ENCODE measurements at places on chromosomes 7 and 10.

DNA sequence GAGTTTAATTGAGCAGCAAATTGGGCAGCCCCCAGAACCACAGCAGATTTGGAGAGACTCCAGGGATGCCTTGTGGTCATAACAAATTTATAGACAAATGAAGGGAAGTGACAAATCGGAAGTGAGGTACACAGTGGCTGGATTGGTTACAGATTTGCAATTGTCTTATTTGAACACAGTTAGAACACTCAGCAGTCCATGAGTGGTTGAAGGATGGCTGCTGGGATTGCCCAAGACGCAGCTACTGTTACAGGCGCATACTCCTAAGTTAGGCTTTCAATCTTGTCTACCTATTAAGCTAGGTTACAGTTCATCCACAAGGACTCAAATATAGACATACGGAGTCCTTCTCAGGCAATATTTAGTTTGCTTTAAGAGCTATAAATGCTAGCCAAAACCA lies 7.4 kb downstream of the ACADSB start:
- DNase-seq = no peak

- no peak for DNase-seq
Observed at GRCh38 chr7:156465186-156465585, 175.4 kb upstream of the RNF32 start.

DNA sequence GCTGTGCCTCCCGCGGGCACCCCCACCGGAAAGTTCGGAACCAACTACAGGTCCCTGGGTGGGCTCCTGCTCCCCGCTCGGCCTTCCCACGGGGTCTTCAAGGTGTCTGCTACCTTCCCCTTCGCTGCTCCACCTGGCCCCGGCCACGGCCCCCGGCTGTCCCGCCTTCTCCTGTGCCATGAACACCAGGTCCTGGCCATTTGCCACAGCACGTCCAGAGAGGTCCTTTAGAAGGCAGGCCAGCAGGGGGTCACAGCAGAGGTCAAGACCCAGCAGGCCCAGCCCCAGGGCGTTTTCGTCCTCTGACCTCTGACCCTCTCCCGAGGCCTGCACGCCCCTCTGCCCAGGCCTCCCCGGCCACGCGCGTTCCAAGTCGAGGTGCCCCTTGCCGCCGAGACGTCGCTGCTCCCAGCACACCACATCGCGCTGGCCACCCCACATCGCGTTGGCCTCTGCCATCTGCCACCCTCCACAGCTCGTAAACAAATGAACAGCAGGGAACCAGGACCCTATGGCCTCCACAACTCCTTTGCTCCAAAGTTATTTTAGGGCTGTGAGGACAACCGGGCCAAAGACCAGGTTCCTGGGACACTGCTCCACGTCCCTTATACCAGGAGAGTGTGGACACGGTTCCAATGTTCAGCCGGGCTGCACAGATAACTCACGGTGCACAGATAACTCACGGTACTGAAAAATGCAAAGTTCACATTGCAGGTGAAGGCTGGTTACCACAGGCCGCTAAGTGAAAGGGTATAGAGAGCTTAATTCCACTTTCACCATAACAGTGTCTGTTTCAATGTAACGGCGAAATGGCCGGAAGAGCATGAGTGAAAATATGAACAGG lies 74.3 kb downstream of the CFAP46 start:
- DNase-seq = peak; percentile 60

DNA sequence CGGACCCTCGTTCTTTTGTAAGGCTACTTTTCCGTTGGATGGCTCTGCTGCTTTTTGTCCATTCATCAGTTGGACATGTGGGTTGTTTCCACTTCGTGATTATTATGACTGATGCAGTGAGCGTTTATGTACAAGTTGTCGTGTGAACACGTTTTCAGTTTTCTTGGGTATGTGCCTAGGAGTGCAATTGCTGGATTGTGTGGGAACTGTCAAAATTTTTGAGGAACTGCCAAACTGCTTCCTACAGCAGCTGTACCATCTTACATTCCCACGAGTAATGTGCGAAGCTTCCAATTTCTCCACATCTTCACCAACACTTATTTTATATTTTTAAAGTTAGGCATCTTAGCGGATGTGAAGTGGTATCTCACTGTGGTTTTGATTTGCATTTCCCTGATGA lies 10.4 kb downstream of the FKBP6 start:
- DNase-seq = no peak

GRCh38 chr10:131868436-131868835 lies 32.4 kb upstream of the PPP2R2D start:
- no peak for DNase-seq

GRCh38 chr7:51000956-51001355 lies 218.3 kb upstream of the GRB10 start:
- DNase-seq = no peak

- no peak for DNase-seq
Observed at GRCh38 chr7:47301657-47302295, 280.1 kb downstream of the TNS3 start.

DNA sequence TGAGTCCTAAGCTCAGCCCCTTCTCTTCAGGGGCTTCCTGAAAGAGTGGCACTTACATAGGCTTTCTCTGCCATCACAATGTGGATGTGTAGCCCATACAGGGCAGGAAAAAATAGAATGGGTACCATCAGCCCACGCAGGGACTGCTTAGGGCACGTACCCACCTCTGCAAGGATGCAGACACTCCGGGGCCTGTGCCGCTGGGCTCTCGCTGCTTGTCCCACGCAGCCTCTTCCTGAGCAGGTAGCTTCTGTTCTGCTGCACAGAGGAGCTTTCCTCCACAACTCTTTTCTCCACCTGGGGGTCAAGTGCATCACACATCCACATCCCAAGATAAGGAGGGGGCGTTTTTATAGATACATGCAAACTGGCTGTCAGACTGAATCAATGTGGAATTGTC lies 34.3 kb downstream of the FRMPD2 start:
- no peak for DNase-seq

- DNase-seq = no peak
Observed at GRCh38 chr7:115748123-115748738, 282.3 kb downstream of the TFEC start.

DNA sequence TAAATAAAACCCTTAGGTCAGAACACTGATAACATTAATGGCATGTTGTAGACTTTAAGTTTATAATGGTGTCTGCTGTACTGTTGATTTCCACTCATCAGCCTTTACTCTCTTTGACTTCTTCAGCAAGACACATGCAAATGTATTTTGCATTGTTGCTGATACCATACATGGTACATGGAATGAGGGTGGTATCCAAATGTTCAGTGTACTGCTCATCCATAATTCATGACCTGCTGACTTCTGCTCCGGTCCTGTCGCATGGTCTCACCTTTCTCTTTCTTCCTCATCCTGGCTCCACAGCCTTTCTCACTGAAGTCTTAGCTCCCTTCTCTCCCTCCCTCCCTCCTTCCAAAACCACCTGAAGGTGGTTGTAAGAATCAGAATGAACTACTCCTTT lies 4.7 kb upstream of the CUBN start:
- no peak for DNase-seq

DNA sequence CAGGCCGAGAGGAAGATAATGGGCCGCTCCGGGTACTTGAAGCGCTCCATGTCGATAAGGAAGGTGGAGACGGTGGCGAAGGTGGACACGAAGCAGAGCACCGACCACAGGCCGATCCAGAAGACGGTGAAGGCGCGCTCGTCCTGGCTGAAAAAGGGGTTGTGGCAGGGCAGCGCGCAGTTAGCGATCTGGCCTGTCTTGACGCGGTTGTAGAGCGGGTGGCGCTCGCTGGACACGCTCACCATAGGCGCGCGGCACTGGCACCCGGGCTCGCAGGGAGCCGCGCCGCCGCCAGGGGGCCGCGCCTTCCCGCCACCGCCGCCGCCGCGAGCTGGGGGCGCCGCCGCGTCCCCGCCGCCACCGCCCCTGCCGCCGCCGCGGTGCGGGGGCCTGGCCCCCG lies 1.6 kb downstream of the FZD8 start:
- DNase-seq = peak; percentile 78

DNA sequence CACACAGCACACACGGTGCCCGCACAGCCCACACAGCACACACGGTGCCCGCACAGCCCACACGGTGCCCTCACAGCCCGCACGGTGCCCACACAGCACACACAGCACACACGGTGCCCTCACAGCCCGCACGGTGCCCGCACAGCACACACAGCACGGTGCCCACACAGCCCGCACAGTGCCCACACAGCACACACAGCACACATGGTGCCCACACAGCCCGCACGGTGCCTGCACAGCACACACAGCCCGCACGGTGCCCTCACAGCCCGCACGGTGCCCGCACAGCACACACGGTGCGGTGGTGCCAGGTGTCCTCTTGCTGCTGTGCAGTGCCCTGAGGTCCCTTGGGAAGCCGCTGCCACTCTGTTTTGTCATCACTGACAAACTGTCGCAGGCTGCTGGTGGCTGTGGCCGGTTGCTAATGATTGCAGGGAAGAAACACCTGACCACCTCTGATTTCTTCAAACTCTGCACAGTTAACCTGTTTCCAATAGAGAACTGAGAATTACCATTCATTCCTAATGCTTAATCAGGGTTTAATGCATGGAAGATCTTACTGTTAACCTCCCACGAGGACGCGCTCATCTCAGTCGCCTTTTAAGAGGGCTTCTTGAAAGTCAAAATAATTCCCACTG lies 66.9 kb downstream of the GLRX3 start:
- DNase-seq = no peak

DNA sequence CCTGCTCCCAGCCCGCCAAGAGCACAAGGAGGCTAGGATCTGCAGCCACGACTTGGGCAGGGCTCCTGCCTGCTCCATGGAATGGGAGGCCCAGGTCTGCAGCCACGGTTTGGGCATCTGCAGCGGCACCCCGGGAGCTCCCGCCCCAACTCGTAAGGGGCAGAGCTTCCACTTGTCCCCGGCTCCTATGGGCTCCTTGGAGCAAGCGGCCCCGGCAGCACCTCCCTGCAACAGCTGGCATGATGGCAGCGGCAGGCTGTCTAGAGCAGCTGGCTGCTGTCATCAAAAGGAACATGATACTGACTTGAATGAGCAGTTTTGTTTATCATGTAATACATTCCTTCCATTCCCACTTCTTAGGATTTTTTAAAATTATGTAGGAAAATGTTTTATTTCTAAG lies 684.0 kb upstream of the FOXK1 start:
- DNase-seq = no peak

DNA sequence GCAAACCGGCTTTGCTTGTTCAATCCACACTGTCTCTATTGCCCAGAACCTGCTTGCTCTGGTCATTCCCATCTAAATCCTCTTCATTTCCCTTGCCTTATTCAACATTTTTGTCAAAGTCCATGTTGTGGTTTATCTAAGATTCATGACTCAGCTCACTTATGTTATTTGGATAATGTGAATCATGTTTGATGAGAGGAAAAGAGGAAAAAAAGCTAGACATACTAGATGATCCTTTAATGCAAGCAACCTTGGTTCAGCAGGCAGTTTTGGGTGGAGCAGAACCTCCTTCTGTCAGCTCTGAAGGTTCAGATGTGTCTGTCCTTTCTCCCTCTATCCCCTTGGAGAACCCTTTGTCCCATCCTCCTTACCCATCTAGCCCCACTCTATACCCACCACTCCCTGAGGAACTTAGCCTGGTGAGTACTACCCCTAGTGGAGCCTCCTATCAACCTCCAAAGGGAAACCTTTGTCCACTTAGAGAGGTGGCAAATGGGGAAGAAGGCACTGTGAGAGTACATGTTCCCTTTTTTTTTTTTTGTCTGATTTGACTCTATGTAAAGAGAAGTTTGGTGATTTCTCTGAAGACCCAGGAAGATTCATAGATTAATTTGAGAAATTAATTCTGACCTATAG lies 2.1 kb upstream of the SAMD9L start:
- no peak for DNase-seq

- no peak for DNase-seq
Observed at GRCh38 chr7:134515569-134516468, 11.5 kb upstream of the AKR1B10 start.

- DNase-seq = no peak
Observed at GRCh38 chr10:119677126-119677525, 25.9 kb downstream of the BAG3 start.

DNA sequence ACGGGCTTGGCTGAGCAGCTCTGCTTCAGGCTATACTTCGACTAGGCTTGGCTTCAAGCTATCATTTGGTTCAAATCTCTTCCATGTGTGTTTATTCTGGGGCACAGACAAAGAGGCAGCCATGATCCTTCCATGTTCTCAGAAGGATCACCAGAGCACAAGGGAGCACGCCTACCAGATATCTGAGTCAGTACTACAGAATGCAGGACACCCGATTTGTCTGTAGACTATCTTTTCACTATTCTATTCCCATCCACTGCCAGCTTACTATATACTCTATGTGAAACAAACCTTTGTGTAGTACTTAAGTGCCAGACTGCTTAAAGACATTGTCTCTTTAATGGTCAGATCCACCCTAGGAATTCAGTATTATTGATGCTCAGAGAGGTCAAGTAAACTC lies 35.1 kb downstream of the CH25H start:
- DNase-seq = no peak

GRCh38 chr7:131249003-131249402 lies 78.7 kb upstream of the MKLN1 start:
- no peak for DNase-seq

DNA sequence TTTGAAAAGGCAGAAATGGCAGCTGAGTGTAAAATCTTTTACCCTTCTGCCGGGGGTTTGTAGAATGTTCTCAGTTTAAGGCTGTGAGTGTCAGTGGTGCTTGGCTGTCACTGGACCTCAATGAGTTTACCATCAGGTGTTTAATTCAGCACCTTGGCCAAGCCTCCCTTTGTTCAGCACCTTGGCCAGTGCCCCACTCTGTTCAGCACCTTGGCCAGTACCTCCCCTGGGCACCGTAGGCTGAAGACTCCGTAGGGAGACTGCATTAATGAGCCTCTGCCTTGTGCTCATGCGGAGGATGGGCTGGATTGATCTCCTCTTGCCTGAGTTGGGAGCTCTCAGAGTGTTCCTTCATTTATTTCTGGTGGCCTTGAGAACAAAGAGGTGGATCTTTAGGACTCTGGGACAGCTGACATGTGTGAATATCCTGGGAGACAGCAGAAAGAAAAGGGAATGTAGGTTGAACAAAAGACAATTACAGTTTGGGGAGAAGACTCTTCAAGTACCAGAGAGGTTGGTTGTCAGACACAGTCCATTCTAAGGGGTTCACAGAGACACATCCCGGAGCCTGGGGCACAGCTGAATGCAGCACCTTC lies 1.6 kb downstream of the FAM24A start:
- no peak for DNase-seq

GRCh38 chr10:52586710-52587109 lies 185.9 kb downstream of the MBL2 start:
- no peak for DNase-seq

GRCh38 chr10:69685426-69685801 lies 55.4 kb downstream of the FAM241B start:
- no peak for DNase-seq

Measured in left forelimb (tissue), 1 donor.